HS-27A (cell line): ENCODE measurements at places on chromosomes 3 and 15.

GRCh38 chr15:91889111-91889815 is 35.8 kb downstream of the SLCO3A1 start:
- no peak for DNase-seq

GRCh38 chr3:23758253-23758838 is 47.4 kb upstream of the UBE2E1 start:
- no peak for DNase-seq

DNA sequence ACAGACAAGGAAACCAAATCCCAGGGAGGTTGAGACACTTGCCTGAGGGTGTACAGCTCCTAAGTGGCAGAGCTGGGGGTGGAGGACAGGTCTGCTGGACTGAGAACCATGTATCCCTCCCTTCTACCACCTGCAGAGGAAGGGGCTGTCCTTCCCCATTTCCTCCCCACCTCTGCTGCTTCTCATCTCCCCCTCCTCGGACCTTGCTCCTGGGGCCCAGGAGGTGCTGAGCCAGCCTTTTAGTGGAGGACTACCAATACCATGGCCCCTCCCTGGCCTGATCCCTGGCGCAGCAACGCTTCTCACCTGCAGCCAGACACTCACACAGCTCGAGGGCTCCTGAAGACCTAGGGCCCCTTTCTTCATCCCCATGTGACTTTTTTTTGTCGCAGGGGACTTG is 50.4 kb downstream of the IDH2 start:
- DNase-seq, result no peak

DNA sequence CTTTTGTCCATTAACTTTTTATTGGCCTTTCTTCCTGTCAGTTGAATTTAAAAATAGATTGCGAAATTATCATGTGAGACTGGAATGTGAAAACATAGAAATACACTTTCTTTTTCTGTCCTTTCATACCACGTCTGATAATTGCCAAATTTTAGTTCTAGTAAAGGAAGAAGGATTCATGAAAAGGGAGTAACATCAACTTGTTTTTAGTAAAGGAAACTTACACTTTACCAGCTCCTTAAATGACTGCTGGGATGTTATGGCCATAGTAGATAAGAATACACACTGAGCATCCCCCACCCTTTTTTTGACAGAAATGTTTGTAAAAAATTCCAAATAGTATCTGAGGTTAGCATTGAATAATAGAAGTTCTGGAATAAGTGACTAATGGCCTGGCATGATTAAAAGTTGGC is 137.9 kb downstream of the NEO1 start:
- no peak for DNase-seq

GRCh38 chr3:141963301-141963700 is 86.9 kb downstream of the ATP1B3 start:
- DNase-seq, result no peak

- no peak for DNase-seq
Observed at GRCh38 chr3:141096164-141096563, 45.0 kb downstream of the SPSB4 start.

GRCh38 chr3:85560088-85560785 is 601.4 kb downstream of the CADM2 start:
- DNase-seq, result no peak

DNA sequence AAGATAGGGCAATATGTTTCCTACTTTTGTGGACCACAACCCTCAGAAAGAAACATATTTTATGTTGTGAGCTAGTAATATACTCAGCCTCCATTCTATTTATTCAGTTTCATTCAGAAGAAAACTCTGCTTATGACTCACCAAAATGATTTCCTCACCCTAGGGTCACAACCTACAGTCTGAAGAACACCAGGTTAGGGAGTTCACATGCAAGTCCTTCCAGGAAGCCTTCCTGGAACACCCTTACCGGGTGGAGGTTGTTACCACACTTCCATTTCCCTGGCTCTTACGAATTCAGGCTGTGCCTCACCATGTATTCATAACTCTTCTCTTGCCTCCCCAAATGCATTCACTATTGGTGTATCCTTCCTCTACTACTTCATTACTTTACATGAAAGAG is 228.0 kb upstream of the ADAMTS9 start:
- no peak for DNase-seq

GRCh38 chr3:141625506-141625905 is 112.6 kb upstream of the RNF7 start:
- DNase-seq, result peak; percentile 33

- no peak for DNase-seq
Observed at GRCh38 chr3:193145248-193145647, 95.8 kb upstream of the PLAAT1 start.

DNA sequence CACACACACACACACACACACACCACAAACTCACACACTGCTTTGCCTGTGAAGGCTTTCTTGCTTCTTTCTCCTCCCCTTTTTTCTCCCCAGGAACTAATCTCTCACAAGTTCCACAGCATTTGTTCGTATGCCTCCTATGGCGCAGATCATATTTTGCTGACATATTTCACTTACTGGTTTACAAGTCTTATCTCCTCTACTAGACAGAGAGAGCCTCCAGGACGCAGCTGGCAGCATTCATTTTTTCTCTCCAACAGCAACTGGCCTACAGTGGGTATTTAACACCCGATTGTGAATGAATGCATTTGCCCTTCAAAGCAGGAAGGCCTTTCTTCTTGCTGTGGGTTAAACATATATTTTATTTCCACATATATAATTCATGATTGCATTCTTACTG is 47.0 kb upstream of the DLG1 start:
- no peak for DNase-seq
